ENCODE measurements at places on chromosomes 5 and 9. TPM values are rescaled to one million over a fixed set of nuclear protein-coding genes. Genes with fewer than 3 reads are reported as not detected.

GRCh38 chr9:19286634-19287188 lies 56.2 kb downstream of the DENND4C start:
- H3K4me3 ChIP-seq, result no peak overlapping the region
- no peak overlapping the region for H3K27ac ChIP-seq
- no peak for DNase-seq
- no peaks in the 10 kb centered on the region for H3K4me1 ChIP-seq

DNA sequence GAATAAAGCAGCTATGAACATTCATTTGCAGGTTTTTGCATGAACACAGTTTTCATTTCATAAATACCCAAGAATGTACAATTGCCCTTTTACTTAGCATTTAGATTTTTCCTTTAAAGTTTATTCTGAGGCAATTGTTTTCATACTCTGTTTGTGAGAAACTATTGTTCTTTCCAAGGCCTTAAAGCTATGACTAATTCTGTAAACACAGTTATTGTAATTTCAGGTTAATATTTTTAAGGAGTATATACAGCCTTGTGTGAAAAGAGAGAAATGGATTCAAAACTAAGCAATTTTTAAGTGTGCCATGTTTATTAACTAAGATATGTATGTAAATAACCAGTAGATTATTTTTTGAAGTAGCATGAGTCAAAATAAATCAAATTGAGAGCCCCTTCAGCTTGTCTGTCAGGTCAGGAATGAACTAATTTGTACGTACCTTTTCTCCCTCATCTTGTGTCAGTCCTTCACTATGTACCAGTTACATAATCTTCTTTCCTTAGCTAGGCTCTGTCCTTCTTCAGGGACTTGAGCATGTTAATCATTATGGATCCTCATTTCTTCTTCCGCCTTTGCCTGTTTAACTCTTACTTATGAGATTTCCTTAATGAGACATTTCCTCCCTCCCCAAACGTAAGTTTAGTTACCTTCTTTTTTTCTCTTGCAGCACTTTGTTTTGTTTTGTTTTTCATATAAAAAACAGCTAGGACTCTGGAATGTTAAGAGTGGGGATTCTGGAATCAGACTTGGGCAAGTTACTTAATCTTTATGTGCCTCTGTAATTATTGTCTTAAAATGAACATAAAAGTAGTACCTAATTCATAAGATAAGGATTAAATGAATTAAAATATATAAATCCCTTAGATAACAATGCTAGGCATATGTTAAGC lies 63.6 kb downstream of the NIPBL start:
- no peaks in the 10 kb centered on the region for H3K27me3 ChIP-seq
- DNase-seq, result no peak
- peaks cover 22% of the 10 kb centered on the region for H3K4me1 ChIP-seq
- no peaks in the 10 kb centered on the region for H3K36me3 ChIP-seq

GRCh38 chr9:117029341-117029740 lies 342.2 kb downstream of the TRIM32 start:
- no peak for DNase-seq
- H3K4me3 ChIP-seq, result no peak overlapping the region
- no peaks in the 10 kb centered on the region for H3K4me1 ChIP-seq
- no peaks in the 10 kb centered on the region for H3K27me3 ChIP-seq

- H3K4me1 ChIP-seq, result no peaks in the 10 kb centered on the region
- H3K36me3 ChIP-seq, result no peaks in the 10 kb centered on the region
- no peak overlapping the region for H3K27ac ChIP-seq
- H3K4me3 ChIP-seq, result no peak overlapping the region
- no peak for DNase-seq
Measured at GRCh38 chr5:163622799-163623198, 117.4 kb downstream of the MAT2B start.

- H3K27ac ChIP-seq, result no peak overlapping the region
- no peak for DNase-seq
- H3K4me1 ChIP-seq, result no peaks in the 10 kb centered on the region
Measured at GRCh38 chr9:82436475-82436874, 447.9 kb downstream of the SPATA31D1 start.

The SLIT3 gene
- 12.9 TPM for total RNA-seq

GRCh38 chr5:107968406-107968843 lies 297.7 kb upstream of the EFNA5 start:
- peaks cover 23% of the 10 kb centered on the region for H3K4me1 ChIP-seq
- H3K4me3 ChIP-seq, result no peak overlapping the region
- no peaks in the 10 kb centered on the region for H3K27me3 ChIP-seq
- H3K27ac ChIP-seq, result peak overlapping the region; percentile 13

GRCh38 chr5:177097016-177097985 lies 10.6 kb downstream of the FGFR4 start:
- H3K36me3 ChIP-seq, result no peaks in the 10 kb centered on the region
- H3K4me1 ChIP-seq, result no peaks in the 10 kb centered on the region
- DNase-seq, result no peak
- H3K27ac ChIP-seq, result no peak overlapping the region
- 0 out of 2 replicates have a peak, but pooled peaks cover 9% of the 10 kb centered on the region for H3K27me3 ChIP-seq

DNA sequence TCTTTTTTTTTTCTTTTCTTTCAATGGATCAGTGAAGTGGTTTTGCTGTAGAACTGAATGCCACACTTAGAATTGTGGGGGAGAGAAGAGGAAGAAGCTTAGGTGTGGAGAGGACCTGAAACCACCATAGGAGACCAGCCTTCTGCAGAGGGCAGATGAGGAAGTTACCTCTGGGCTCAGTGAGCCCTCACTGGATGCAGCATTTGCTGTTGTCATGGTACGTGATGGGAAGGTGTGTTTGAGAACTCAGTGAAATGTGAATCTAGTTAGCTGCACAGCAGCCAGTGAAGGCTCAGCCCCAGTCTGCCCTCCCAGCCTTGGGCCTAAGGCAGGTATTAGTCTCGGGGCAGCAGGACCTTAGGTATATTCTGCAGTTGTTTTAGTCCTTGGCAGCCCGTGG lies 17.5 kb downstream of the CYFIP2 start:
- no peaks in the 10 kb centered on the region for H3K36me3 ChIP-seq
- H3K4me3 ChIP-seq, result no peak overlapping the region
- no peaks in the 10 kb centered on the region for H3K4me1 ChIP-seq
- 0 out of 2 replicates have a peak, but pooled peaks cover 3% of the 10 kb centered on the region for H3K27me3 ChIP-seq
- no peak for DNase-seq

GRCh38 chr5:172113036-172113435 lies 75.0 kb downstream of the STK10 start:
- no peak overlapping the region for H3K4me3 ChIP-seq
- peaks cover 56% of the 10 kb centered on the region for H3K36me3 ChIP-seq
- no peak for DNase-seq
- peaks cover 39% of the 10 kb centered on the region for H3K4me1 ChIP-seq
- H3K27me3 ChIP-seq, result no peaks in the 10 kb centered on the region
- no peak overlapping the region for H3K27ac ChIP-seq

The CEP72 gene
- total RNA-seq, result 5.7 TPM

DNA sequence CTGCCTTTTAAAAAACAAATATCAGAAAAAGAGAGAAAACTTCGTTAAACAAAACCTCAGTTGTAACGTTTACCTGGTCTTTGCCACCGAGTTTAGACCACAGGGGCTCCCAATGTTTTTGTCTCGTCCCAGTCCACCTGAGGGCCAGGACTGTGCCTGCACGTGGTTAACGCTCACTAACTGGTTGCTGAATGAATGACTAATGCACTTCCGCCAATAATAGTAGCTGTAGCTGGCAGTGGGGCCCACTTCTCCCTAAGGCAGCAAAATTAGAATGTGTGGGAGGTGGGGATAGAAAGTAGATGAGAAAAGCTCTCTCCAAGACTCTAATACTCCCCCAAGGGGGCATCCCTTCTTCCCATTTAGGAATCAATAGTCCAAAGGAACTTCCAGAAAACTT lies 29.1 kb upstream of the MED27 start:
- no peak overlapping the region for H3K4me3 ChIP-seq
- H3K27ac ChIP-seq, result no peak overlapping the region
- no peaks in the 10 kb centered on the region for H3K4me1 ChIP-seq
- H3K27me3 ChIP-seq, result no peaks in the 10 kb centered on the region
